ENCODE measurements at places on chromosomes 13 and 19. TPM values are rescaled to one million over a fixed set of nuclear protein-coding genes. Genes with fewer than 3 reads are reported as not detected.

DNA sequence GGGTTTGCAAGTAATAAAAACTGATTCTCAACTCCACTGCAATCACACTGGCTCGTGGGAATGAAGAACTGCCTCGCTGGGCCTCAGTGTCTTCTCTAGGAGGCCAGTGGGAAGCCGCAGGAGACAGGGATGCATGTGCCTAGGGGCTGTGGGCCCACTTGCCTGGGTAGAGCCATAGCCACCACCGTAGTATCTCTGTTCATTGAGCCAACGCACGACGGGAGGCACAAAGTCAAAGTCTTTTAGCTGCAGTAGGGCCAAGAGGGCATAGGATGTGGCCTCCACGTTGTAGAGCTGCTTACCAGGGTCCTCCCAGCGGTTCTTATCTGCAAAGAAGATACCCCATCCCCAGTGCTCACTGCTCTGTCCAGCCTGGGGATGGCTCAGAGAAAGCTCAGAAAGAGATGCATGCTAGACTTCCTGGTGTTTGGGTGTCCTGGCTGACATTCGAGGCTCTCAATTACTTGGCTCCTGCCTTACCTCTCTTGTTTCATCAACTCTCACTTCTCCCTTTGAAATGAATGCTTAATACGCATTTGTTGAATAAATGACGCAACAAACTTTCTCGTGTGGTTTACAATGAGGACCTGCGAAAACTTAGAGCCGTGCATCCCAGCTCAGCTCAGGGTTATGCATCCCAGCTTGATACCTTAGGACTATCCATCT, 16.1 kb upstream of the TNFSF14 start:
- no peak for DNase-seq

- DNase-seq, result no peak
Measured at GRCh38 chr13:74278901-74279300, 144.7 kb upstream of the KLF12 start.

DNA sequence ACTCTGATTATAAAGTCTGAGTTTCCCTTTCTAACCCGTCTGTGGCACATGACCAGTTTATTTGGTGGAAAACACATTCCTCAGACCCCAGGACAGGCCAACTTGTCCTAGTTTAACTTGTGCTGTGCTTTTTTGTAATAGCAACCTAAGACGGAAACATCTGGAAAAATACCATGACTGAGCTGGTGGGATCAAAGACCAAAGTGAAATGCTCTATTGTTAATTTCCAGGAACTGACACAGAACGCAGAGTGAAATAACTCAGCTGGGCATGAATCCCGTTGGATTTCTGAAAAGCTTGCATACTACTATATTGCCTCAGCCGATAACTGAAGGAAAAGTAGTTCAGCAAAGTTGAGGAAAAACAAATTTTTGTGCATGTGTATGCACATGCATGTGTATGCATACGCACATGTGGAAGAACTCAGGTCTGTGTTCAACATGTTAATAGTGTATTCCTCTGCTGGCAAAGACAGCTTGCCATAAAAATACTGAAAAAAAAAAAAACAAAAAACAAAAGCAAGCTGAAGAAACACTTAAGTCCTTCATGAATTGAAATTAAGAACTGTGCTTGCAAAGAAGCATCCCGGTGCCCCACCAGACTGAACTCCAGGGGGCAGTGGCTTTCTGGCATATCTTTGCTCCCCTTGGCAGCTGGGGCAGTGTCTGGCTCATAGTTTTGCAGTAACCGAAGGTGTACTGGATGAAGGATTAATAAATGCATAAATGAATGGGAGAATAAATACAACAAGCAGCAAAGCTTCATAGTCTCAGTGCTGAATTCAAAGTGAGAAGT, 187.8 kb downstream of the LHFPL6 start:
- no peak for DNase-seq

GRCh38 chr13:45119469-45119990, 780 bp upstream of the GTF2F2 start:
- peak; percentile 79 for DNase-seq

The PCDH20 gene
- total RNA-seq, result not detected

The MRPL54 gene
- total RNA-seq, result 95.2 TPM

The SMIM24 gene
- 0.71 TPM for total RNA-seq

The PTPRH gene
- 0.56 TPM for total RNA-seq

The SIGLEC12 gene
- total RNA-seq, result 0.21 TPM

The SLC17A7 gene
- not detected for total RNA-seq
